Cardiac muscle cell (in vitro differentiated cells and primary cell): ENCODE measurements at places on chromosomes 1 and 21. TPM values are rescaled to one million over a fixed set of nuclear protein-coding genes. Genes with fewer than 3 reads are reported as not detected.

GSTM1 gene
- 5.5 and 14.1 TPM in 2 replicates for total RNA-seq

DNA sequence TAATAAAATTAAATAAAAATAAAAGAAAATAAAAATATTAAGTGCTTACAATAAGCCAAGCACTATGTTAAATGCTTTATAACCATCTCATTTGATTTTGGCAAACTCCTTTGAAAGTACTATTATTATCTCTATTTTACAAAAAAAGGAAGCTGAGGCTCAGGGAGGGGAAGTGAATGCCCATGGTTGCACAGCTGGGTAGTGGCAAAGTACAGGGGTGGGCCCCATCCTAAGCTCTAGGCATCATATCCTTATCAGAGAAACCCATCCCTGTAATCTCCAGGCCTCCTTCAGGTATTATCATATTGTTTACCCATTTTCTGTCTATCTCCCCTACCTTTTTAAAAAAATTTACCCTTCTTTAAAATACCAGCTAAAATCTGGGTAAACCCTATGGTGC, 2.3 kb upstream of the MED18 start:
- DNase-seq: no peak
- H3K27ac ChIP-seq: no peak overlapping the region
- no peaks in the 10 kb centered on the region for H3K27me3 ChIP-seq
- peaks cover 11% of the 10 kb centered on the region for H3K4me1 ChIP-seq
- peaks cover 4% of the 10 kb centered on the region for H3K36me3 ChIP-seq
- no peak overlapping the region for H3K4me3 ChIP-seq

- no peak overlapping the region for H3K27ac ChIP-seq
- H3K36me3 ChIP-seq: no peaks in the 10 kb centered on the region
- H3K4me1 ChIP-seq: no peaks in the 10 kb centered on the region
- H3K27me3 ChIP-seq: no peaks in the 10 kb centered on the region
Observed at GRCh38 chr1:31792541-31792940, 23.3 kb downstream of the SPOCD1 start.

G0S2 gene
- total RNA-seq: 47.5 and 73.5 TPM in 2 replicates

PRDM16 gene
- total RNA-seq: 27.6 and 55.8 TPM in 2 replicates

GRCh38 chr1:186194107-186194756, 180.8 kb downstream of the TPR start:
- H3K4me1 ChIP-seq: no peaks in the 10 kb centered on the region
- no peak overlapping the region for H3K4me3 ChIP-seq
- peaks cover 13% of the 10 kb centered on the region for H3K36me3 ChIP-seq
- DNase-seq: no peak
- H3K27ac ChIP-seq: no peak overlapping the region
- no peaks in the 10 kb centered on the region for H3K27me3 ChIP-seq

ADAMTS4 gene
- 0.88 and 4.0 TPM in 2 replicates for total RNA-seq

DNA sequence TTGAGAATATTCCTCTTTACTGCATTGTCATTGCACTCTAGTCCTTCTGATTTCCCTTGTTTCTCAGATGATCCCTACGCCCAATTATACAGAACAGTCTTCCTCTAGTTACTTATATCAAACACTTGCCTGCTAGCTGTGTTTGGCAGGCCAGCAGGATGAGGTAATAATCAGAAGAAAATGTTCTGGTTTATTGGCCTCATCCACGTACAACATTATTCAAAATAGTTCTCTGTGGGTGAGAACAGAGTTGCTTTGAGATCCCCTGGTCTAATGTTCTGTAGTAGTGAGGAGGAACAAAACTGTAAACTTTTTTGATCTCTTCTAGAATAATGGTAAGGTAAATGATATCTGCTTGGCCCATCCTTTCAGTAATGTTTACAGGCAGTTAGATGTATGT, 22.3 kb upstream of the C1orf105 start:
- DNase-seq: no peak
- peaks cover 4% of the 10 kb centered on the region for H3K4me1 ChIP-seq

DNA sequence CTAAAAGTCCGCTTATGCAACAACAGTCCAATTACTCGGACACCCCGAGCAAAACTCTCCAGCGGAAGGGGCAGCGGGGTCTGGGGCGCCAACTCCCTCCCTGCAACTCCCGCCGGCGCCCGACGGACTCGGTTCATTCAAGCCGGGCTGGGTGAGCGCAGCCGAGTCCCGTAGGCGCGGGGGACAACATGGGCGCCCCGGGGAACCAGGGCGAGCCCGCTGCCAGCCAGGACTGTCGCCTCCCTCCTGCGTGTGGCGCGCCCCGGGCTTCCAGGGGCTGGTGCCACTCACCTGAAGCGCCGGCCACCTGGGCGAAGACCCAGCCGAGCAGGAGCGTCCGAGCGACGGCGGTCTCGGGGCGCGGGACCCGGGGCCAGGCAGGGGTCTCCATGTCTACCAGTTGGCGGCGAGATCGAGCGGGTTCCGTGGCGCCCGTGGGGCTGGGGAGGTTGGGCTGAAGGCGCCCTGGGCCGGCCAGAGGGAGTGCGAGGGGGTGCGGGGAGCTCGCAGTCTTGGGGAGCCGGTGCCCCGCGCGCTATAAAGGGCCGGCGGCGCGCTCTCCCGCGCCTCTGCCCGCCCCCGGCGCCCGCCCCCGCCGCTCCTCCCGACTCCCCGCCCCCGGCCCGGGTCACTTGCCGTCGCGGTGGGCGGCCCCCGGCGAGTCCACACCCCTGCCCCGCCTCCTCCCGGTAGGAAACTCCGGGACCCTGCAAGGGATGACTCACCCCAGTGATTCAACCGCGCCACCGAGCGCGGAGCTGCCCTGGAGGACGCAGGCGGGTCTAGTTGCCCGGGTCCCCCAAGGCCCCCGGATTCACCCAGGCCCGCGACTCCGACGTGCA, at the start of gene F3:
Gene F3 (minus strand): TSS at position 514 of the 842 bp plus-strand sequence. CDS start 123 bp downstream, at position 391.
- H3K4me1 ChIP-seq: peaks cover 3% of the 10 kb centered on the region
- no peaks in the 10 kb centered on the region for H3K36me3 ChIP-seq
- DNase-seq: peak; percentile 85
- peaks cover 31% of the 10 kb centered on the region for H3K27me3 ChIP-seq
- peak within 1 kb of the TSS; percentile 69 for H3K4me3 ChIP-seq
- H3K27ac ChIP-seq: no peak within 1 kb of the TSS

RNU1-2 gene
- under 0.01 TPM in 2 replicates for total RNA-seq

RBP7 gene
- total RNA-seq: 0.86 and 0.92 TPM in 2 replicates

DNA sequence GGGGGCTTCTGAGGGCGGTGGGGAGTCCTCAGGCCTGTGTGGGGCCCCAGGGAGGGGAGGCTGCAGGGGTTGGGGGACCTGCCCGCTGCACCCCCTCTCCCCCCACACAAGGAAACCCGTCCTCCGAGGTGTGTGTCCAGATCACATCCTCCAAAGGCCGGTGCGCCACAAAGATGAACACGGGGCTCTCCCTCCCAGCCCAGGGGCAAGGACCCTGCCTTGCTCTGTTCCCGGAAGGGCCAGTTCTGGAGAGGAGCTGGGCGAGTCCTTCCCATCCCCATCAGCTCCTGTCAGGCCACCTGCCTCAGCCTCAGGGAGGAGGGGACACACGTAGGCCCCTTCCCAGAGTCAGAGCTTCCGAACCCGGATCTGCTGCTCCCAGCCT, 2.5 kb upstream of the TTLL10 start:
- H3K4me3 ChIP-seq: no peak overlapping the region
- no peak overlapping the region for H3K27ac ChIP-seq

- H3K27ac ChIP-seq: no peak overlapping the region
- peak; percentile 78 for DNase-seq
- H3K36me3 ChIP-seq: no peaks in the 10 kb centered on the region
- H3K4me3 ChIP-seq: no peak overlapping the region
- no peaks in the 10 kb centered on the region for H3K27me3 ChIP-seq
Observed at GRCh38 chr1:36703526-36704208, 221.0 kb upstream of the CSF3R start.

TMPRSS15 gene
- not detected in 2 replicates for total RNA-seq

GRCh38 chr1:65308781-65309303, 501 bp upstream of the DNAJC6 start:
- peak overlapping the region; percentile 28 for H3K27ac ChIP-seq
- H3K27me3 ChIP-seq: no peaks in the 10 kb centered on the region
- peaks cover 5% of the 10 kb centered on the region for H3K4me1 ChIP-seq
- no peak for DNase-seq
- H3K36me3 ChIP-seq: no peaks in the 10 kb centered on the region
- peak overlapping the region; percentile 61 for H3K4me3 ChIP-seq

PGBD5 gene
- 0.32 and 1.2 TPM in 2 replicates for total RNA-seq

- DNase-seq: peak; percentile 47
- H3K36me3 ChIP-seq: no peaks in the 10 kb centered on the region
- H3K27ac ChIP-seq: no peak overlapping the region
- H3K27me3 ChIP-seq: no peaks in the 10 kb centered on the region
- no peak overlapping the region for H3K4me3 ChIP-seq
Observed at GRCh38 chr1:39089931-39090521, 63.9 kb downstream of the NDUFS5 start.

DNA sequence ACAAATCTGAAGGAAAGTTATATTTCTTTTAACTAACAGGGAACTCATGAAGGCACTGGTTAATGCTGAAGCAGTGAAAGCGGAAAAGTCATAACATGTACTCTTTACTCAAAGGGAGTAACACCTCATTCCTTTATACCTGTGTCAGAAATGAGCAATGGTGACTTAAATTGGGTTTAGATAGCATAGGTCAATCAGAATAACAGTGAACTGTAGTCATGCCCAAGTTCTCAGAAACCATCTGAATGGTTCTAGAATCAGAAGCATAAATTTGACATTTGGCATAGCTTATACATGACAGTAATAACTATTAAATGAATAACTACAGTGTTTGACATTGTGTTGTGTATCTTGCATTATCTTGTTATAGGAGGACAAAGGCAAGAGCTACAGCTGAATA, 382.0 kb downstream of the NUF2 start:
- H3K27me3 ChIP-seq: no peaks in the 10 kb centered on the region
- no peaks in the 10 kb centered on the region for H3K4me1 ChIP-seq
- no peak for DNase-seq
- H3K4me3 ChIP-seq: no peak overlapping the region
- H3K27ac ChIP-seq: no peak overlapping the region

OSCP1 gene
- 16.9 and 18.5 TPM in 2 replicates for total RNA-seq
